IMR-90 (cell line): ENCODE measurements at places on chromosomes 6 and 20. TPM values are rescaled to one million over a fixed set of nuclear protein-coding genes. Genes with fewer than 3 reads are reported as not detected.

The CLIC5 gene
- not detected in 2 replicates for total RNA-seq

The RNF182 gene
- total RNA-seq = 6.4 and 9.1 TPM in 2 replicates

DNA sequence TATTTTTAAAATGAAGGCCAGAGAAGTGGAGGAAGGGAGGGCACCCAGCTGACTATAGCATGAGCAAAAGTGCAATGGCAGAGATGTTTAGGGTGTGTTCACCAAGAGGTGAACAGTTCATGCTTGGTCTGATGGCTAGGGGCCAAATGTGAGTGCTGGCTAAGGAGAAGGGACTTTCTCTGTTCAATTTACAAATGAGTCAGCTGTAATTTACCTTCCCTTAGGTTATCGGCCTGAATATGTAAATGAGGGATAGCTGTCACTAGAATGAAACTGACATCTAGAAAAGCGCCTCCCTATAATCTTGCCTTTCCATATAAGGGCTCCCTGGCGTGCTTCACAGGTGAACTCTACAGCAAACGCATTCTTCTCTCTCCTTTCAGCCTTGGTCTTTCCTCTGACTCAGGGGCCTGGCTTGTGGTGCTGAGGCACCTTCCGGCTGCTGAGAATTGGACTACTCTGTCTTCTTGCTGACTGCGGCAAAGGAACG is 114.7 kb upstream of the BACH2 start:
- peaks cover 4% of the 10 kb centered on the region; the same call in 1 of the 2 replicates for H3K27me3 ChIP-seq
- no peak overlapping the region for H3K4me3 ChIP-seq
- DNase-seq = no peak
- H3K27ac ChIP-seq = no peak overlapping the region

The FAM217A gene
- not detected in 2 replicates for total RNA-seq

The KIF13A gene
- total RNA-seq = 51.8 and 53.0 TPM in 2 replicates

DNA sequence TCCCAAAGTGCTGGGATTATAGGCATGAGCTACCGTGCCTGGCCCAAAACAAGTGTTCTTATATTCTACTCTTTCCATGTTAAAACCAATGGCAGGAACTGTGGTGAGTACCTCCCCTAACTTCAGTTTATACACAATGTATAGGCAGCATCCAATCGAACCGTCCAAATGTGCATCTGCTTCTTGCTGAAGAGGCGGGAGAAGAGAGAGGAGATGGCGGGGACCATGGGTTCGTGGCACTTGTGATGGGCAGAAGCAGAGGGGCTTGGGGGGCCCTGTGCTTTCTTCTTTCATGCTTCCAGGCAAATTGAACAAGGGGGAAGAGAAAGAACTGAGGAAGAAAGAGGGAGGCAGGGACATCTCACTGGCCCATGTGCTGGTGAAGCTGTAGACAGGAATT is 11.2 kb upstream of the TCFL5 start:
- no peak overlapping the region for H3K27ac ChIP-seq
- peaks cover 7% of the 10 kb centered on the region; the same call in 1 of the 2 replicates for H3K4me1 ChIP-seq
- DNase-seq = no peak
- no peaks in the 10 kb centered on the region for H3K36me3 ChIP-seq
- H3K27me3 ChIP-seq = 0 out of 2 replicates have a peak, but pooled peaks cover 2% of the 10 kb centered on the region
- H3K4me3 ChIP-seq = no peak overlapping the region

DNA sequence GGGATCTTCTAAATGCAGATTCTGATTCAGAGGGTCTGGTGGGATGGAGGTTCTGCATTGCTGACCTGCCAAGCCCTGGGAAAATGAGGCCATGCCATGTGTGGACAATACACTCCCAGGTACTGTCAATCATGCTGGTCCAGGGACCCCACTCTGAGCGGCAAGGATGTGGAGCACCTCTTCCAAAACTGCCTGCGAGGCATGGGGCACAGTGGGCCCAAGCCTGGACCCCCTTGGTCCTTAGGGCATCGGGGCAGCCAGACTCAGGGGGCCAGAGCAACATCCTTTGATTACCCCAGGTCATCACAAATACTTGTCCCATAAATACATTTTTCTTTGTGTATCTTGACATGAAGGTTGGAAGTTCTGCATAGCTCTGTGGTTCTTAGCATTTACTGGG is 76.8 kb upstream of the NXT1 start:
- no peak overlapping the region for H3K27ac ChIP-seq
- H3K4me3 ChIP-seq = no peak overlapping the region
- DNase-seq = no peak

GRCh38 chr20:53748821-53749421 is 155.3 kb upstream of the ZNF217 start:
- H3K36me3 ChIP-seq = no peaks in the 10 kb centered on the region
- no peaks in the 10 kb centered on the region for H3K27me3 ChIP-seq
- no peak overlapping the region for H3K4me3 ChIP-seq
- peak overlapping the region; percentile 25; the same call in 1 of the 2 replicates for H3K27ac ChIP-seq

- no peak overlapping the region for H3K27ac ChIP-seq
- peaks cover 8% of the 10 kb centered on the region for H3K4me1 ChIP-seq
- H3K27me3 ChIP-seq = no peaks in the 10 kb centered on the region
- no peak overlapping the region for H3K4me3 ChIP-seq
- no peaks in the 10 kb centered on the region for H3K36me3 ChIP-seq
- DNase-seq = no peak
These were observed 166.4 kb upstream of the ZNF217 start for GRCh38 chr20:53760025-53760441.

DNA sequence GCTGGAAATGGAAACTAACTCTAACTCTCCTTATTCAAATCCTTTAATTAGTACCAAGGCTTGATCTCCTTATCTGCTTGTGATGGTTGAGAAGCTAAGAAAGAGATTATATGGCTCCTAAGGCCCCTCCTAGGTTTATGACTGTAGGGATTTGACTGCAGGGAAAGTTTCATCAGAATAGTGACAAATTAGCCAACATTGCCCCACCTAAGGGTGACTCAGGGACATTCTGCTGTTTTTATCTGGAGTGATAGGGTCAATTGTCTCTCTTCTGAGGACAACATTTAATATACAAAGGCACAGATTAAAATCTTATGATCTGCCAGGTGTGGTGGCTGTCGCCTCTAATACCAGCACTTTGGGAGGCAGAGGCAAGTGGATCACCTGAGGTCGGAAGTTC is 138.1 kb upstream of the MARCKS start:
- no peak overlapping the region for H3K27ac ChIP-seq
- no peaks in the 10 kb centered on the region for H3K27me3 ChIP-seq
- DNase-seq = peak; percentile 26
- no peak overlapping the region for H3K4me3 ChIP-seq
- H3K36me3 ChIP-seq = no peaks in the 10 kb centered on the region
- H3K4me1 ChIP-seq = peaks cover 4% of the 10 kb centered on the region

- H3K36me3 ChIP-seq = no peaks in the 10 kb centered on the region
- no peaks in the 10 kb centered on the region for H3K4me1 ChIP-seq
- H3K4me3 ChIP-seq = no peak overlapping the region
These were observed 80.9 kb downstream of the OPN5 start for GRCh38 chr6:47862731-47863130.

DNA sequence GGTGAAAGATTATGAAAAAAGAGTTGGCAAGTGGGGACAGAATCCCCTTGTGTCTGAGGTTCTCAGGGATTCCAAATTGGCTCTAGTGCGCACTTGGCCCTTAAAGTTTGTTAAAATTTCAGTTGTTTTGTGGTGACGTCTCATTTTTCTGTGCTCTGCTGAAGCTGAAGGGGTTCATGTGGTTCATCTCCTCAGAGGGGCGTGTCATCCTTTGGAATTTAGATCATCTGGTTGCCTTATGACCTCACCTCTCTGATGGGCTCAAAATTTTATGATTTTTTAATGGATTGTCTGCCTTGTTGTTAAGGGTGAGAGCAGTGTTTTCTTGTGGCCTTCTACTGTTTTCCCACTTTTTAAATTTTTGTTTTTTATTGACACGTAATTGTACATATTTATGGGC is 20.3 kb downstream of the CYB5R4 start:
- H3K27me3 ChIP-seq = no peaks in the 10 kb centered on the region
- H3K27ac ChIP-seq = no peak overlapping the region
- H3K4me1 ChIP-seq = no peaks in the 10 kb centered on the region
- no peaks in the 10 kb centered on the region for H3K36me3 ChIP-seq
- no peak overlapping the region for H3K4me3 ChIP-seq

- peaks cover 8% of the 10 kb centered on the region for H3K36me3 ChIP-seq
- no peaks in the 10 kb centered on the region for H3K27me3 ChIP-seq
- peaks cover 12% of the 10 kb centered on the region for H3K4me1 ChIP-seq
- DNase-seq = peak; percentile 64
- H3K27ac ChIP-seq = peak overlapping the region; percentile 2; the same call in 1 of the 2 replicates
These were observed 134.7 kb upstream of the RNF24 start for GRCh38 chr20:4150070-4150441.

DNA sequence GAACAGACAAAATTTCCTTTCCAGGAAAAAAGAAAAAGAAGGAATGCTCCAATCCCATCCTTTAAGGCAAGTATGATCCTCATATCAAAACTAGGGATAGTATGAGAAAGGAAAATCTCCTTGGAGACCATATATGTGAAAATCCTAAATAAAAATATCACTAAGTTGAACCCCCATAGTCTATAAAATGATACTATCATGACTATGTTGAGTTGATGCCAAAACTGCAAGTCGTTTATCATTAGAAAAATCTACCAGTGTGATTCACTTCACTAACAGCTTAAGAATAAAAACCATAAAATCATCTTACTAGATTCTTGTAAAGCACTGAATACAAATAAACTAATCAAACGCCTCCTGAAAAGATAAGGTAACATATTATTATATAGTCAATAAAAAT is 76.6 kb upstream of the STXBP5 start:
- H3K4me3 ChIP-seq = no peak overlapping the region
- H3K4me1 ChIP-seq = no peaks in the 10 kb centered on the region
- H3K27me3 ChIP-seq = no peaks in the 10 kb centered on the region
- DNase-seq = peak; percentile 36

GRCh38 chr6:83086751-83087150 is 19.3 kb downstream of the DOP1A start:
- DNase-seq = no peak
- H3K4me3 ChIP-seq = no peak overlapping the region
- no peaks in the 10 kb centered on the region for H3K4me1 ChIP-seq

- no peaks in the 10 kb centered on the region for H3K4me1 ChIP-seq
- no peaks in the 10 kb centered on the region for H3K36me3 ChIP-seq
- no peak overlapping the region for H3K27ac ChIP-seq
- no peak for DNase-seq
These were observed 27.7 kb downstream of the PCK1 start for GRCh38 chr20:57588596-57588995.

- no peak overlapping the region for H3K4me3 ChIP-seq
- no peaks in the 10 kb centered on the region for H3K36me3 ChIP-seq
These were observed 20.3 kb upstream of the ZNF831 start for GRCh38 chr20:59143326-59143725.

GRCh38 chr20:12886618-12887363 is 122.0 kb upstream of the SPTLC3 start:
- no peaks in the 10 kb centered on the region for H3K36me3 ChIP-seq
- no peak for DNase-seq
- H3K4me3 ChIP-seq = no peak overlapping the region
- no peak overlapping the region for H3K27ac ChIP-seq
- H3K27me3 ChIP-seq = no peaks in the 10 kb centered on the region

The ADAT2 gene
- 2.7 and 3.9 TPM in 2 replicates for total RNA-seq

DNA sequence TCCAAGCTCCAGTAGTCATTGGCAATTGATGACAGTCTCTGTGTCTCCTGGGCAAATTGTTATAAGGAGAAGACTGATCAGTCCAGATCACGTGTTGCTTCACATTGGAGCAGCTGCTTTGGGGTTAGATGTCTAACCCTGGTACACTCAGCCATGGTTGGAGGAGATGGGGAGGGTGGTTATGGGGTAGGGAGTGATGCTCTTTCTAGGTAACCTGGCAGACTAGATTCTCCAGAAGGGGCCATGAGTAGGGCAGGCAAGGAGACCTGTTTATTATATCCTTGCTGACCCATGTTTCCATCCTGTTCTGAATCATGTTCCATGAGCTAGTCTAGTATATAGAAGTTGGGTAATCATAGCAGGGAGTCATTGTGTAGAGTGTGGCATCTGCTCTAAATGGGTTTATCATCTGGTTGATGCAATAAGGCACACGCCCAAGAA is 50.8 kb upstream of the BACH2 start:
- no peak for DNase-seq
- H3K4me1 ChIP-seq = no peaks in the 10 kb centered on the region
- H3K27ac ChIP-seq = no peak overlapping the region
- no peak overlapping the region for H3K4me3 ChIP-seq
- H3K36me3 ChIP-seq = no peaks in the 10 kb centered on the region
- H3K27me3 ChIP-seq = peaks cover 27% of the 10 kb centered on the region

The CCN5 gene
- not detected in 2 replicates for total RNA-seq

The NFATC2 gene
- 0.18 and 0.28 TPM in 2 replicates for total RNA-seq

GRCh38 chr6:13278991-13279390 is 49.3 kb downstream of the TBC1D7 start:
- H3K36me3 ChIP-seq = no peaks in the 10 kb centered on the region
- H3K4me1 ChIP-seq = no peaks in the 10 kb centered on the region
- DNase-seq = peak; percentile 2
- no peaks in the 10 kb centered on the region for H3K27me3 ChIP-seq
- H3K27ac ChIP-seq = no peak overlapping the region
- no peak overlapping the region for H3K4me3 ChIP-seq

GRCh38 chr6:33742092-33742491 is 4.6 kb downstream of the IP6K3 start:
- H3K4me1 ChIP-seq = peaks cover 22% of the 10 kb centered on the region
- no peaks in the 10 kb centered on the region for H3K36me3 ChIP-seq
- H3K4me3 ChIP-seq = no peak overlapping the region
- DNase-seq = no peak
- H3K27me3 ChIP-seq = peaks cover 8% of the 10 kb centered on the region; the same call in 1 of the 2 replicates

DNA sequence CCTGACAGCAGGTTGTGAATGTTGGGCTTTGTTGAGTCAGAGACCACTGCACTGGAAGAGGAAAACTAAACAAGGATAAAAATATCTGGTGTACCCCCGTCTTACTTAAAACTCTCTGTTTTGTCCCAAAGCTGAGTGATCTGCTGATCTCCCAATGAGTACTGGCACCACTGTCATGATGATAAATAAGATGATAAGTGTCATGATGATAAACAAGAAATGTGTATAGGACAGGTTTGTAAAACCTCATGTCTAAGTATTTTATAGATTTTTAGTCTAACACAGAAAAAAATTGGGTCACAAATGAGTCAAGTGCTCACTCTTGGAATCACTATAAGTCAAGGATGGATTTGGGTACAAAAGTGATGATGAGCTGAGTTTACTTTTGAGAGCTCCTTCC is 8.5 kb upstream of the SIM1 start:
- no peak for DNase-seq
- H3K36me3 ChIP-seq = no peaks in the 10 kb centered on the region
- H3K27ac ChIP-seq = no peak overlapping the region
- peaks cover 65% of the 10 kb centered on the region for H3K27me3 ChIP-seq

DNA sequence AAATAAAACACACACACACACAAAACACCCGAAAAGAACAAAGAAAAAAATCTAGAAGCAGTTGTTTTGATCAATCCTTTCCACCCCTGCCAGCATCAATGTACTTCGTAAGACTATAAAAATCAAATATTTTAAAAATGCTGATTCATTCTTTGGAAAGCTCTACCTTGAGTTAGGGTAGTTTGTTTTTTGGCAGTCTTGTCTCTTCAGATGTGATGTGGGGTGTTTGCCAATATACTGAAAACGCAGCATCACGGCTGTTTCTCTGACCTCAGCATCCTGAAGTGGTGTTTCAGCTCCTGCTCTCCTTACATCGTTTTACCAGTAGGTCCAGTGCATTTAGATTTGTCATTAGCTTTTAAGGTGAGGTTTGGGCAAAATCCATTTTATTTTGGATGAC is 526.0 kb downstream of the UTRN start:
- no peaks in the 10 kb centered on the region for H3K4me1 ChIP-seq
- no peak overlapping the region for H3K27ac ChIP-seq
- H3K27me3 ChIP-seq = no peaks in the 10 kb centered on the region
- no peaks in the 10 kb centered on the region for H3K36me3 ChIP-seq

The SRSF12 gene
- total RNA-seq = 0.28 and 0.36 TPM in 2 replicates
